T-helper 2 cell treated with Interferon-gamma antibody and Interleukin-4, amounts not matched to agents 5 μg/mL and 100 μg/mL, for 36 hours (primary cell): ENCODE measurements at places on chromosomes 7 and 10.

- DNase-seq: peak; percentile 78
These were observed 1.7 kb upstream of the EGR2 start for GRCh38 chr10:62817766-62818425.

- no peak for DNase-seq
These were observed 775.4 kb downstream of the TYW1 start for GRCh38 chr7:67771846-67772605.

- DNase-seq: no peak
These were observed 1.8 kb downstream of the CHRM2 start for GRCh38 chr7:136869991-136870865.

GRCh38 chr10:117530791-117531190, 11.8 kb upstream of the EMX2 start:
- DNase-seq: no peak

GRCh38 chr10:131475803-131476202, 164.3 kb upstream of the TCERG1L start:
- DNase-seq: no peak

- no peak for DNase-seq
These were observed 138.2 kb downstream of the PLCE1 start for GRCh38 chr10:94131885-94132284.

DNA sequence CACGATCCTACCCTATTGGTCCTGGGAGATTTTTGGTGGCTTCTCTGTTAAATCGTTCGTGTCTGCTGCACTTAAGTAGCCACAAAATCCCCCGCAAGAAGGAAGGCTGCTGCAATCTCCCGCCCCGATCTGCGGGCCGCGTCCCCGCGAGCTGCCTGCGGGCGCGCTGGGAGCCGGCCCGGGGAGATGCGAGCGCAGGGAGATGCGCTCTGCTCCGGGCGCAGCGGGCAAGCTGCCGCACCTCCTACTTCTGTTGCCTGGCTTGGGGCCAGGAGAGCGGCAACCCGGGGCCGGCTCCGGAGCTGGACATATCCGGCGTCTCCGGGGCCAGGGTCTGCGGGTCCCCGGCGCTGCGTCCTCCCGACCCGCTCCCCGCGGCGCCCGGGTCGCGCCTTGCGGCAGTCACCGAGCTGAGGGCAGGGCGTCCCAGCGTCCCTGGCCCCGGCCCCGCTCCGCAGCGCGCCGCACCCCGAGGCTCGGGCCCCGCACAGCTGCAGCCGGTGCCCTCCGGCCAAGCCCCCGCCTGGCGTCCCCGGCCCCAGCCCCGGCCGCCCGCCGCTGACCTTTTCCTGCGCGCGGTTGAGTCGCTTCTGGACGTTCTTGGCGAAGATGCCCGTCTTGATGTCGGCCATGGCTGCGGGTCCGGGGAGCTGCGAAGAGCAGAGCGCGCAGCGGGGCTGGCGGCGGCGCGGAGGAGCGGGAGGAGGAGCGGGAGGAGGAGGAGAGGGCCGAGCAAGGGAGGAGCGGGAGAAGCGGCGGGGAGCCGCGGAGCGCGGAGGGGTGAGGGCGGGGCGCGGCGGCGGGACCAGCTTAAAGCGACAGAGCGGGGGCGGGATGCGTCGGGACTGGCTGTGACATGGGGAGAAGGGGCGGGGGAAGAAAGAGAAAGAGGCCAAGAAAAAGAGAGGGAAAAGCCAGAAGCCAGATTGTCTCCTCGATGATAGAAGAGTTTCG, at the start of gene AMPH:
Gene AMPH, minus strand, starts transcription at position 654 of the 954 bp plus-strand sequence. Its CDS starts 22 bp downstream, at position 632.
- DNase-seq: no peak

DNA sequence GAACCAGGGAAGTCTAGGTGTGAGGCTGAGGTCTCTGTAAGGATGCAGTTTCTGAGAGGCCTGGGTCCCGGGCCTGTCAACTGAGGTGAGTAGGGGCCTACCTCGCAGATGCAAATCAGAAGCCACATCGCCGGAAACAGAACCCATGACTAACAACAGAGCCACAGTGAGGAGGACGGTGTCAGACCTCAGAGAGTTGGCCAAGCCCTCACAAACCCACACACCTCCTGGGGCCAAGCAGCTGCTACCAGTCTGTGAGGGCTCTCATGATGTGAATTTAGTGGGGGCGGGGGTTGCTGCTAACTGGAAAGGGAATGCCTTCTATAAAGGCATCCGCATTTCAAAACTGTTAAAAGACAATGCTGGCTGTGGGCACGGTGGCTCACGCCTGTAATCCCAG, 103.0 kb downstream of the COBL start:
- no peak for DNase-seq

DNA sequence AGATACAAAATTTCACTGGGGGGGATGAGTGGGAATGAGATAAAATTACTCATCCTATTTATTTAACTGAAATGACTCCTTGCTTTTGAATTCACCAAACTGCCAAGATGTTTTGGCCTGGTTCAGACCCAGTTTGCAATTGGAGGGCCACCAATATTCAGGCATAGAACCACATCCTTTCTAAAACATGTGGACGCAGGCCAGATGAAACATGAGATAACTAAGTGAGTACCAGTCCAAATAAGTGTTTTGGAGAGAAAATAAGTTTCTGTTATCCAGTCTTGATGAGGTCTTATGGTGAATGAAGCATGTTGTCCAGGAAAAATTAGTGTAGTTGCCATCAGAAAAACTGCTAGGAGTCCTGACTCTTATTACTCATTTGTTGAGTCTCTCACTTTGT, 36.3 kb upstream of the PDK4 start:
- DNase-seq: no peak

- DNase-seq: peak; percentile 67
These were observed 525.8 kb downstream of the KIF20B start for GRCh38 chr10:90227217-90227656.

- DNase-seq: no peak
These were observed 9.0 kb upstream of the GNA12 start for GRCh38 chr7:2853147-2853546.

DNA sequence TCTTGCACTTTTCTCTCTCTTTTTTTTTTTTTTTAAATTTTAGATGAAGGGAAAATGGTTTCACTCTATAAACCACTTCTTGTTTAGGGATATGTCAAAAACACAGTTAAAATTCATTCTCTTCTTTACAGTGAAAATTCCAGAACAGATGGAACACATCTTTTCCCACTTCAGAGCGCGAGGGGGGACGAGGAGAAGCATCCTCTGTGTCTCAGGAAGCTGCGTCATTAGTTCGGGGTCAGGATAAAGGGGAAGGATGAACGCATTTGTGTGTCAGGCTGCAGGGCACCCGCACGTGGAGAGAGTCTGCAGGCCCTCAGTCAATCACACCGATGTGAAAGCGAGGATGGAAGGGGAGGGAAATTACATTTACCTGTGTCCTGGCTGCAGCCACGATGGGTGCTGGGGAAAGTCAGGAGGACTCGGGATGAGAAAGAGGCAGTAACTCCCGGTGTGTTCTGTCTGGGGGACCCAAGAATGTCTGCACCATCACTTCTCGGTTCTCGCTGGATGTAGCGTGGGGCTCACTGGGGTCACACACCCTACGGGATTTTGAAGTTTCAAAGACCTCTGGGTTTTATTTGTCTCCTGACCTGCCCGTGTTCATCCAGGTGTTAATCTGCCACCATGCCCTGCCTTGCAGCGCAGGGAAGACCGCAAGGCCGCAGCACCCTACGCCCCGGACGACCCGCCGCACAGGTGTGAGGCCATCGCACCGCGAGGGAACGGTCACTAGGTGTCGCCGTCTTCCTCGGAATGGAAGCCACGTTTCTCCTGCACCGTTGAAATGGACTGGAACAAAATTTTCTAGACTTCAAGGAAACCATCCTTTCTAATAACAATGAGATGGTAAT, 66.7 kb upstream of the PITRM1 start:
- peak; percentile 40 for DNase-seq

DNA sequence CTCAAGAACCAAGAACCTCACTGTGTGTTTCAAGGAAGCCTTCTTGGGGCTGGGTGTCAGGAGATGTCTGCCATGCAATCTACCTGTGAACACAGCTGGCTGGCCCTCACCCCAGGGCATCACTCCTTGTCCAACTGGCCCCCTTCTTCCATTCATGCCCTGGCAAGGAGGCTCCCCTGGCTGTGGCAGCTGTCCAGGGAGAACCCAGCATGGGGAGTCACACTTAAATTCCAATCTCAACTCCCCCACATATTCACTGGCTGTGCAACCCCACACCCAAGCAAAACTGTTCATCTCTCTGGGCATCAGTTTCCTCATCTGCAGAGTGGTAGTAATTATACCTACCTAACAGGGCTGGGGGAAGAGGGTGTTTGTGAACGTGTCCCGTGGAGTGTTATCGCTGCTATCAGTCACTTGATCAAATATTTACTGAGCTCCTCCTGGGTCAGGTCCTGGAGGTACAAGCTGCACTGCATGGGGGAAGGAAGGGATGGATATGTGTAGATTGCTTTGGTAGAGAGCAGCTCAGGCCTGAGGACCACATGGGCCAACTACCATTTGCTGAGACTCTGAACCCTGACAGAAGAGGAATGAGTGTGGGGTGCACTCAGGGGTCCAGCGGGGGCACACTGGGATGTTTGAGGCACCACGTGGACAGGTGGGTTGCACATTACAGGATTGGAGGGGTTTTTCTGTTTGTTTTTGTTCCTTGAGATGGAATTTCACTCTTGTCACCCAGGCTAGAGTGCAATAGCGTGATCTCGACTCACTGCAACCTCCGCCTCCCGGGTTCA, 2.1 kb upstream of the GPRIN2 start:
- peak; percentile 4 for DNase-seq

DNA sequence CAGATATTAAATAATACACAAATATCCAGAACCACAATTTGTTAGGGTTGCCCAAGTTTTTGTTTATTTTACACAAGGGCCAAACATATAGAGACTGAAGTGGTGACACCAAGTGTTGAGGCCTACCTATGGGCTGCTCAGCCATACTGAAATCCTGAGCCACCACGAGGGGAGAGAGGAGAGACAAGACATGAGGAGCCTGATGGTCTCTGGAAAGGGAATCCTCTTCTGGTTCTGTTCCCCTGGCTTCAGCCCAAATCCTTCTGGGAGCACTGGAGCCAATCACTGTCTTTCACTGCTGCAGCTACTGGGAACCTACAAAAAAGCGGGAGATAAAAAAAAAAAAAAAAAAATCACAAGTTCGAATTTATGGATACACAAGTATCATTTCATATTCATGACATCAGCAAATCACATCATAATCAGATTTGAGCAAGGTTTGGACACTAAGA, 1.9 kb downstream of the SKIDA1 start:
- DNase-seq: no peak

DNA sequence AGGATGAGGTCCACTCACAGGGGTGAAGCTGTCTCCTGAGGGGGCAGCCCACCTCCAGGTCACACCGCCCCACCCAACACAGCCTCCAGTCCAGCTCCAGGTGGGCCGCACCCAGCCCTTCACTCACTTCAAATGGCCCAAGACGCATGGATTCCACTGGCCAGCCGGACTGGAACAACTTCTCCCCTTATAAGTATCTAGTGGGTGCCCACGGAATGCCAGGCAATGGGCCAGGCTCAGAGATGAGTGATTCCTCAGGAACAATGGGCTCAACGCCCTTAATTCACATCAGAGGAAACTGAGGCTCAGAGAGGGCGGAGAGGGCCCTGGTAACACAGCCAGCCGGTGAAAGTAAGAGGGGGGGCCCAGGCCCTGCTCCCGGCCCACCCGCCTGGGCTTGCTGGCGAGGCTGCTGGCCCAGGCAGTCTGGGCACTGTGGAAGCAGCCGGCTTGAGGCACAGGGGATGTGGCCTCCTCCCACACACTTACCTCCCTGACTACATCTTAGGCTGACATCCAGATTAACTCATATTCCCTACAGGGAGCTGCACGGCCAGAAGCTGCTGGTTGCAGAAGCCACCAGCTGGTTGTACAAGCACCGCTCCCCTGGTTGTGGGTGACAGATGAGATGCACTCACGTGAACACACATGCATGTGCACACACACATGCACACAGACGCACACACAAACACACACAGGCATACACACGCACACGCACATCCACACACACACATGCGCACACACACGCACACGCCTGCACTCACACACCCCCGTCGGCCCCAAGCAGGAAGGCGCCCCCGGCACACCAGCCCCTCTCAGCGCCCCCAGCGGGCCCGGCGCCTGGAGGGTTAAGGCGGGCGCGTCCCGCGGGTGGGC, 1.0 kb upstream of the FAM20C start:
- DNase-seq: no peak

GRCh38 chr7:81618396-81619014, 151.3 kb downstream of the HGF start:
- DNase-seq: no peak

- DNase-seq: no peak
These were observed 459.8 kb downstream of the IPMK start for GRCh38 chr10:57807906-57808305.

GRCh38 chr7:81297317-81297716, 378.5 kb upstream of the SEMA3C start:
- DNase-seq: no peak

DNA sequence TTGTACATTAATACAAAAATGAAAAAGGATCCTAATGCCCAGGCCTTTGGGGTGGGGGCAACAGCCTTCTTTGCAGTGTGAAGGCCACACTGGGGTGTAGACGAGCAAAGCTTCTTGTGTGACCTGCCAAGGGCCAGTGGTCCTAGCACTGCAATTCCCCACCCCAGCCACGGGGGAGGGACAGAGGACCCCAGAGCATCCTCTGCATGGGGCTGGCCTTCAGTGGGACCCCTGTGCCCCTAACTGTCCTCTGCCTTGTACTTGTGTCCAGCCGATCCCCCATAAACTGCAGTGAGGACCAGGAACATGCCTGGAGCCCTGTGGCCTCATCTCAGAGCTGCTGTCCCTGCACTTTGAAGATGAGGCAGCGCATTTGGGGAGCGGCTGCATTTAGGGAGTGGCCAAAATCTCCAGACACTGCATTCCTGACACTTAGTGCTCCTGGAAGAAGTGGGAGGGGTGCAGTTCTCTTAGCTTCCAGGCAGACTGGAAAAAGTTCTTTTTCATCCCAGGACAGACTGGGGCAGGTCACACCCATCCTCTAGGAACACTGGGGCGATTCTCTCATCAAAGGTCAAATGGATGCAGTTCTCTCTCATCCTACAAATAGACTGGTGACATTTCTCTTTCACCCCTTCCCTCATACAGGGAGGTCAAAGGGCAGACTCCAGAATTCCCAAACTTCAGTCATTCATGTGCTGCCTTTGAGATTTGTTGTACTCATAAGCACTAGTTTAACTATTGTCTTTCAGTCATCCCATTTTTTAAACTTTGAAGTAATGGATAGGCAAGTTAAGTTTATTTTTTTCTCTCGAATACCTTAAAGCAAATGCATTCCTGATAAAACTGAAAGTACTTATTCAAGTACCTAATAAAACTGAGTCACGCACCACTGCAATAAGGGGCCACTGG, 922 bp upstream of the MYO1G start:
- no peak for DNase-seq

DNA sequence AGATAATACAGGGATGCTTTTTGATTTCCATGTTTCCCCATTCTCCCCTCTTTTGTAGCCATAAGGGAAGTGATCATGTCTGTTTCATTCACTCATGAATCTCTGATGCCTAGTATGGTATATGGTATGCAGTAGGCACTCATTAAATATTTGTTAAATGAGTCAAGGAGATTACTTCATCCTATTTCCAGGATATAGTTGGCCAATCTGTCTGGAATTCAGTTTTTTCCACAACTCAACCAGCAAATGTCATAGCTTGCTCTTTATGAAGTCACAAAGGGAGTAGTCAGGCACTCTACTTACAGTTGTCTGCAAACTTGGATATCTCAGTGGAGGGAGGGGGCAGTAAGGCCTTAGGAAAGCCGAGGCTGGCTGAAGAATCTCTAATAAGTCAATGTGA, 853.6 kb downstream of the LRMDA start:
- DNase-seq: no peak
